Effector CD8-positive, alpha-beta T cell (primary cell): ENCODE measurements at places on chromosomes 13 and 19.

GRCh38 chr19:50147462-50148423, 15.3 kb downstream of the IZUMO2 start:
- peak; percentile 61 for DNase-seq

DNA sequence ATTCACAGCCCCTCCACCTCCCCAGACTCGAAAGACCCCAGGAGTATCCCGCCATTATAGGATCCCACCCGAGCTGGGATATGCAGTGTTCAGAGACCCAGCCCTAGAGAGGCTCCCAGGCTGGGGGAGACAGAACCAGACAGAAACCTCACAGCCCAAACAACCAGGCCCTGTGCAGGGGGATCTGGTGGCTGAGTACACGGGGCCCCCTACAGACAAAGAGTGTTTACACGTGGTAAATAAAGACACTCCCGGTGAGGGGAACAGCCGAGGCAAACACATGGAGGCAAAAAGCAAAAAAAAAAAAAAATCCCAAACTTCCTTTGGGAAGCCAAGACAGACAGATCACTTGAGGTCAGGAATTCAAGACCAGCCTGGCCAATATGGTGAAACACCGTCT, 25.1 kb downstream of the TINCR start:
- no peak for DNase-seq

DNA sequence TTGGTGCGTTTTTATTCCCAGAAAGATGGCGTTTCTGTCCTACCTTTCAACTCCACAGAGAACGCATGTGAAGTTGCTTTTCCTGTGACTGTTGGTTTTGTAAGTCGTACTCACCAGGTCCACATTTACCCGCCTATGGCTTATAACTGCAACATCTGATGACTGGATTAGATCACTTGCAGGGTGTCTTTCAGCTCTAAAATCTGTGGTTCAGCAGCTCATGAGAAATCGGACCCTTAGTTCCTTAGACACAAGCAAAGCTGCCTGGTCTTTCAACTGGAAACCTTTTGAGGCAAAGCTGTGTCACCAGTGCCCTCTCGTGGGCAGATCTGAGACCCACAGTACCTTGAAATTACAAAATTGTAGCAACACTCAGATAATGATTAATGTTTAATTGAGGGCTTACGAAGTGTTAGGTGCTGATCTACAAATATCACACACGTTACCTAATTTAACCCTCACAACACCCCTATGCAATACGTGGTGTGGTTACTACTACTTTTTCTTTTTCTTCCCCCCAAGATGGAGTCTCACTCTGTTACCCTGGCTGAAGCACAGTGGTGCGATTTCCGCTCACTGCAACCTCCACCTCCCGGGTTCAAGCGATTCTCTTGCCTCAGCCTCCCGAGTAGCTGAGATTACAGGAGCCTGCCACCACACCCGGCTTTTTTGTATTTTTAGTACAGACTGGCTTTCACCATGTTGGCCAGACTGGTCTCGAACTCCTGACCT, 65.4 kb downstream of the RUBCNL start:
- peak; percentile 49 for DNase-seq

- peak; percentile 8 for DNase-seq
Measured at GRCh38 chr13:97344265-97345175, 89.4 kb upstream of the RAP2A start.

GRCh38 chr19:54937926-54938325, 9.4 kb downstream of the NLRP7 start:
- no peak for DNase-seq

- DNase-seq = no peak
Measured at GRCh38 chr19:13128583-13128982, 10.5 kb downstream of the NACC1 start.

DNA sequence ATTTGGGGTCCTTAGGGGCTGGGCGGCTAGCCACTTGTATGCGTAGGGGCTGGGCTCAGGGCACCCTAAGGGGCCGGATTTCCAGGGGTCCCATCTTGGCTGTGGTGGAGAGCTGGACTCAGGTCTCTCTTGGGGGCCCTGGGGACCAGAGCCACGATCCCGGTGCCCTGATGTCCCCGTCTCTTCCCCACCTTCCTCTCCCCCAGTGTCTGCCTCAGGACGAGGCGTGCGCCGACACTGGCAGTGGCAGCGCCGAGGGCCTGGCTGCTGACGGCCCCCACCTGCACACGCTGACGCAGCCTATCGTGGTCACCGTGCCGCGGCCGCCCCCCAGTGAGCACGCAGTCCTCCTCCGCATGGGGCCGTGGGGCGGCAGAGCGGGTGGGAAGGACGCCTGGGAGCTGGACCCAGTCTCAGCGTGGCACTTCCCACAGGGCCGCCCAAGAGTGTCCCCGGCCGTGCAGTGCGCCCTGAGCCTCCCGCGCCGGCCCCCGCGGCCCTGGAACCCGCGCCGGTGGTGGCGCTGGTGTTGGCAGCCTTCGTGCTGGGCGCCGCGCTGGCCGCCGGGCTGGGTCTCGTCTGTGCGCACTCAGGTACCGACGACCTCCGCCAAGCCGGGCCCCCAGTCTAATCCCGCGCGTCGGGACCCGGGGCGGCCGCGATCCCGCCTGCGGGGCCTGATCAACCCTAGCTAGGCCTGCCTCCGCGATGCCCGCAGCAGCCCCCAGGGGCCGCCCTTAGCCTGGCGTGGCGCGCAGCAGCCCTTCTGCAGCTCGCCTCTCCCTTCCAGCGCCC, 2.7 kb upstream of the SNAPC2 start:
- peak; percentile 31 for DNase-seq

DNA sequence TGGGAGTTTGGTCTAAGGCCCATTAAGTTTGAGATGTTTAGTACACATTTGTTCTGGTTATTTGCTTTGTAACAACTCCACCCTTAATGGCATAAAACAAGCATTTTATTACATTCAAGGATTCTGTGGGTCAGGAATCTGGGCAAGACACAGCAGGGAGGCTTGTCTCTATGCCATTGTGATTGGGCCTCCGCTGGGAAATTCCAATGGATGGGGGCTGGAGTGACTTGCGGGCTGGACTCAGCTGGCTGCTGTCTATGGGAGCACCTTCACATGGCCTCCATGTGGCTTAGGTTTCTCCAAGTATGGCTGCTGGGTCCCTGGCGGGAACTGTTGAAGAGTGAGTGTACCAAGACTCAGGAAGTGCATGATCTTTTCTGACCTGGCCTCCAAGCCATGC, 159.0 kb downstream of the PAN3 start:
- DNase-seq = no peak

GRCh38 chr13:101515504-101515903, 63.0 kb downstream of the ITGBL1 start:
- DNase-seq = no peak
